ENCODE measurements at places on chromosomes 6 and 20.

GRCh38 chr6:1719922-1720321 lies 110.2 kb downstream of the FOXC1 start:
- DNase-seq, result no peak

GRCh38 chr20:14832630-14833029 lies 495.2 kb upstream of the FLRT3 start:
- DNase-seq, result no peak

- DNase-seq, result no peak
Measured at GRCh38 chr20:51210084-51210483, 187.2 kb upstream of the KCNG1 start.

- no peak for DNase-seq
Measured at GRCh38 chr20:52402950-52403349, 211.4 kb upstream of the ZFP64 start.

Measured in T47D (cell line).